ENCODE measurements at places on chromosomes 3 and 15.

DNA sequence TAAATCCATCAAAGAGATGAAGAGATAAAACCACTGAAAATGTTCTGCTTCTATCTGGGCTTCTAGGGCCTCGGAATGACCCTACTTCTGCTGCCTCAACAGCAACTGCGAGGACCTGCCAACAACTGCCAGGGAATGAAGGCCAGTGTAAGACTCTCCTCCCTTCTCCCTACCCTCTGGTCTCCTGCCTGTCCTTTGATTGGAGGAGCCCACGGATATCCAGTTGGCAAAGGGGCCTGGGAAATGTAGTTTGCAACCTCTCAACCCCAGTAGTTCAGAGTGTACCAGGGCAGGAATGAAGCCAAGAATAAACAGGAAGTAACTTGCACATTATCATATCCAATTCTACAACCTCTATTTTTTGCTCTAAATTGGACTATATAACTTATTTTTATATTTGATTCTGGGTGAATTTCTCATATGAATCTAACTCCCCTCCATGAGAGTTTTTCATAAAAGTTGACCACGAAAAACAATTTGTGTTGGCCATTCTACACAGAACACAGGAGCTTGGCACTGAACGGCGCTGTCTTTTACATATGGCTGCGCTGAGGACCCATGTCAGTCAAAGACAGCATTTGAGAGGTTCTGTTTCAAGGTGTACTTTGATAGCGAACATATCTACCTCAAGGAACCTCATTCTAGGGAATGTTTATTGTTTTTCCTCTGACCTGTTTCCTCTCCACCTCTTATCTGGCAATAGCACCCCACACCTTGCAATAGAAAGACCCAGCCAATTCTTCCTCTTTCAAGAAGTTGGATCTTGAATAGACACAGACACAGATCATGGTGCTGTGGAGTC lies 91.1 kb upstream of the RNF7 start:
- H3K27ac ChIP-seq = no peak overlapping the region
- H3K4me3 ChIP-seq = no peak overlapping the region
- H3K4me1 ChIP-seq = no peaks in the 10 kb centered on the region
- H3K27me3 ChIP-seq = no peaks in the 10 kb centered on the region

GRCh38 chr3:134911586-134912548 lies 116.8 kb downstream of the EPHB1 start:
- H3K36me3 ChIP-seq = no peaks in the 10 kb centered on the region
- no peak overlapping the region for H3K4me3 ChIP-seq
- H3K27me3 ChIP-seq = no peaks in the 10 kb centered on the region
- H3K4me1 ChIP-seq = no peaks in the 10 kb centered on the region

- no peak overlapping the region for H3K4me3 ChIP-seq
- H3K27me3 ChIP-seq = no peaks in the 10 kb centered on the region
- H3K27ac ChIP-seq = peak overlapping the region; percentile 81
- DNase-seq = peak; percentile 98
- H3K36me3 ChIP-seq = peaks cover 19% of the 10 kb centered on the region
Observed at GRCh38 chr15:93028632-93029213, 60.3 kb downstream of the RGMA start.

- H3K27me3 ChIP-seq = no peaks in the 10 kb centered on the region
- no peaks in the 10 kb centered on the region for H3K4me1 ChIP-seq
- H3K27ac ChIP-seq = no peak overlapping the region
- H3K36me3 ChIP-seq = no peaks in the 10 kb centered on the region
Observed at GRCh38 chr3:120753810-120754209, 11.3 kb downstream of the GTF2E1 start.

GRCh38 chr15:48064421-48064820 lies 56.4 kb upstream of the SLC24A5 start:
- no peak overlapping the region for H3K27ac ChIP-seq
- peaks cover 3% of the 10 kb centered on the region for H3K4me1 ChIP-seq
- DNase-seq = peak; percentile 84
- no peak overlapping the region for H3K4me3 ChIP-seq
- H3K36me3 ChIP-seq = no peaks in the 10 kb centered on the region

DNA sequence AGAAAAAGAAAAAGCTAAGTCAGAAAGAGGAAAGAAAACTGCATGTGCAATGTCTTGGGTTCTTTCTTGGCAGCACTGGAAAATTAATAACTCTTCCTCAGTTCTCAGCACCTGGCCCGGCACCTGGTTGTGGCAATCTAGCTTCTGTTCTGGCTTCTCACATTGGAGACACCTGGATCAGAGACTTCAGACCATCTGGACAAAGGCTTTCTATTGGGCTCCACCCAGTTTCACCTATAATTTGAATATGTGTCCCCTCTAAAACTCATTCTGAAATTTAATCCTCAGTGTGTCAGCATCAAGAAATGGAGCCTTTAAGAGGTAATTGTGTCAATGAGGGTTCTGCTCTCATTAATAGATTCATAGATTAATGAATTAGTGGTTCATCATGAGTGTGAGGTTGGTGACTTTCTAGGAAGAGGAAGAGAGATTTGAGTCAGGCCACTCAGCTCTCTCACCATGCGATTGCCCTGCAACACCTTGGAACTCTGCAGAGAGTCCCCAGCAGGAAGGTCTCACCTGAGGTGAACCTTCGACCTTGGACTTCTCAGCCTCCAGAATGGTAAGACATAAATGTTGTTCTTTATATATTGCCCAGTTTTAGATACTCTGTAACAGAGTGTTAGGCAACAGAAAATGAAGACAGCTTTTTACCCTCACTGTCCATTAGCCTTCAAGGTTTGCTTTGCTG lies 679.9 kb downstream of the NTRK3 start:
- H3K36me3 ChIP-seq = no peaks in the 10 kb centered on the region
- no peak overlapping the region for H3K4me3 ChIP-seq
- no peaks in the 10 kb centered on the region for H3K27me3 ChIP-seq
- DNase-seq = no peak
- H3K4me1 ChIP-seq = no peaks in the 10 kb centered on the region

GRCh38 chr3:112639455-112640225 lies 1.3 kb downstream of the CCDC80 start:
- H3K36me3 ChIP-seq = peaks cover 9% of the 10 kb centered on the region
- H3K27me3 ChIP-seq = no peaks in the 10 kb centered on the region
- peak overlapping the region; percentile 97 for H3K27ac ChIP-seq
- DNase-seq = no peak

DNA sequence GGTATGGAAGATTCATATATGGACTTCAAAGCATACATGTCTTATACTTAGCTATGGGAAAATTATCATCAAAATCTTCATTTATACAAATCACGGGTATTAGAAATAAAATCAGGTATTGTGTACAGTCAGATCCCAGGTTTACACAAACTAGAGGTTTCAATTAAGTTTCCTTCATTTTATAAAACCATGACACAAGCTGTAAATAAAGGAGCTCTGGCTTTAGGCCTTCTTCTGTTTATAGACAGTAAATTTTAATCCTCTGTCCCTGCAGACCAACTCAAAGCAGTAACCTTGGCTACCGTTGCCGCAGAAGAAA lies 68.8 kb upstream of the CHD2 start:
- H3K4me3 ChIP-seq = peak overlapping the region; percentile 41
- peak overlapping the region; percentile 52 for H3K27ac ChIP-seq
- peaks cover 8% of the 10 kb centered on the region for H3K4me1 ChIP-seq
- no peak for DNase-seq
- H3K36me3 ChIP-seq = no peaks in the 10 kb centered on the region

DNA sequence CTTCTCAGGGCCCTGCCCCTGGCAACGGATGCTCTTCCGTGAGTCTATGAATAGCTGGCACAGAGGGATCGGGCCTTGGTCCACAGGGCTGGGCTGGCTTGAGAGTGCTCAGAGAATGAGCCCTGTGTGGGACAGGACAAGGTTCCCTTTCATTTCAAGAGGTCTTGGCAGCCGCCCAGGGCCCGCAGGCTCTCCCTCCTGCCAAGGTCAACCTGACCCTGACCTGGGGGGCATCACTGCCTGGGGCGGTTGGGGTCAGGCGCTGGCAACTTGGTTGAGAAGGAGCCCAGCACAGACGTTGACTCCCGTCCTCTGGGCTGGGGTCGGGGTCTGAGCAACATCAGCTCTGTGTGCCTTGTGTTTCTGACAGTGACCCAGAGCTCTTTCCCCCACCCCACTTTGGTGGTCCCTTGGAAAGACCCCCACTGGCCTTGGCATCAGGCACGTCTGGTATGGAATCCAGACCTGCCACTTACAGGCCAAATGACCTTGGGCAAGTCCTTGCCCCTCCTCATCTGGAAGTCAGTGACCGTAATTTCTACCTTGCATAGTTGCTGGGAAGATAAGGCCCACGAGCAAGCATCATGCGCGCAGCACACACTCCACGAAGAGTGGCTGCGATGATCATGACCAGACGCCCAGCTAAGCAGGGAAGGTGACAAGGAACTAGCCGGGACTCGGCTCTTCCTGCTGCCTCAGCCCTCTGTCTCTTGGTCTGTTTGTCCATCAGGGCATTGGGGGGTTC lies 36.4 kb downstream of the EPHB3 start:
- no peak overlapping the region for H3K4me3 ChIP-seq

GRCh38 chr3:186413615-186414415 lies 51.8 kb upstream of the DGKG start:
- H3K27ac ChIP-seq = no peak overlapping the region
- H3K36me3 ChIP-seq = no peaks in the 10 kb centered on the region
- peak; percentile 15 for DNase-seq
- no peaks in the 10 kb centered on the region for H3K27me3 ChIP-seq
- peaks cover 7% of the 10 kb centered on the region for H3K4me1 ChIP-seq

- H3K36me3 ChIP-seq = no peaks in the 10 kb centered on the region
- H3K27me3 ChIP-seq = no peaks in the 10 kb centered on the region
- no peaks in the 10 kb centered on the region for H3K4me1 ChIP-seq
- no peak overlapping the region for H3K27ac ChIP-seq
Observed at GRCh38 chr3:39325236-39325635, 4.3 kb upstream of the CCR8 start.

DNA sequence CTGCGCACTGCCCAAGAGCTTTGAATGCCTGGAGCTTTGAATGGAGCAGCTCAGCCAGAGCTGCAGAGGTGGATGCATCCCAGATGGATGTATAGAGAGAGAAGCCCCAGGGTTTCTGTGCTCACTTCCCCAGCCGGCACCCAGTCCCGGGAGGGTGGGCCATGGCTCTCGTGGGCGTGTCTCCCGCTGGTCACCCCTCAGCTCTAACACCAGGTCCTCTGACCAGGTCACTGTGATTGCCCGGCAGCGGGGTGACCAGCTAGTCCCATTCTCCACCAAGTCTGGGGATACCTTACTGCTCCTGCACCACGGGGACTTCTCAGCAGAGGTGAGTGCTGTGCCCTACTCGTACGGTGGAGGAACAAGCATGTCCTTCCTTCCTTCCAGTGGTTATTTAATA lies 10.7 kb downstream of the TMEM43 start:
- H3K36me3 ChIP-seq = peaks cover 69% of the 10 kb centered on the region
- H3K4me1 ChIP-seq = peaks cover 3% of the 10 kb centered on the region
- H3K4me3 ChIP-seq = no peak overlapping the region
- H3K27ac ChIP-seq = no peak overlapping the region
- H3K27me3 ChIP-seq = no peaks in the 10 kb centered on the region
- no peak for DNase-seq

GRCh38 chr15:64856429-64857145 lies 14.9 kb downstream of the PLEKHO2 start:
- H3K4me3 ChIP-seq = no peak overlapping the region
- no peaks in the 10 kb centered on the region for H3K27me3 ChIP-seq
- peaks cover 65% of the 10 kb centered on the region for H3K4me1 ChIP-seq
- peak; percentile 95 for DNase-seq
- H3K27ac ChIP-seq = peak overlapping the region; percentile 83

- no peak for DNase-seq
- H3K36me3 ChIP-seq = no peaks in the 10 kb centered on the region
- no peaks in the 10 kb centered on the region for H3K27me3 ChIP-seq
- H3K4me1 ChIP-seq = no peaks in the 10 kb centered on the region
Observed at GRCh38 chr3:76383781-76384180, 598.4 kb upstream of the ZNF717 start.

DNA sequence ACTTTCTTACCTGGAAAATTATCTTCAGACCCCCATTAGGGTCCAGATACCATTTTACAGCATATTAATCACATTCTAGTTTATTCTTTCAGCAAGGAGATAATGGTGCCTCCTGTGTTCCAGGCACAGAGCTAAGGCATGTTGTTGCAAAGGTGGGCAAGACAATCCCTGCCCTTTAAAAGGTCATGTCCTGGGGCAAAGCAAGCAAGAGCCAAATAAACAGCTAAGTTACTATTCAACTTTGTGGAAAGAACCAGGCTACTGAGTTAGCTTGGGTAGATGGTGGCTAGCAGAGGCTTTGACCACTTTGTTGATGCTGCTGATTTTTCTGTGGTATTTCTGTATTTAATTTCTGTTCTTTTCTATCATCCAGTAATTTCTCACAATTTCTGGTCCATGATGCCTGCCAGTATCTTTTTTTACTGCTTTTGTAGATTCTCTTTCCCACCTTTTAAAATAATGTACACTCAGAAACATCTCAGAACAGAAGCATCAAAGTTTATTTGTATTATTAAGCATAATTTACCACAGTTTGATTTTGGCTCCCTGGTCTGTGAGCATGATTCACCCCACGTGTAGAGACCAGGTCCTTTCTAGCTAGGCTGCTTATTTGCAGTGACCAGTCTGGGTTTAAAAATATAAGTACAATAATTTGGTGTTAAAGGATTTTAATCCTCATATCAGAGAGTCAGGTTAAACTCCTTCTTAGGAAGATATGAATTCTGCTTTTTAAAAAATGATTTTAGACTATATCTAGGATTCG lies 71.5 kb downstream of the LRRC28 start:
- peak; percentile 58 for DNase-seq
- H3K27ac ChIP-seq = no peak overlapping the region
- H3K4me1 ChIP-seq = no peaks in the 10 kb centered on the region
- no peaks in the 10 kb centered on the region for H3K27me3 ChIP-seq
- H3K36me3 ChIP-seq = no peaks in the 10 kb centered on the region

- no peak overlapping the region for H3K4me3 ChIP-seq
- no peaks in the 10 kb centered on the region for H3K27me3 ChIP-seq
- H3K27ac ChIP-seq = no peak overlapping the region
- DNase-seq = no peak
- no peaks in the 10 kb centered on the region for H3K4me1 ChIP-seq
Observed at GRCh38 chr15:75143738-75144334, 57.8 kb upstream of the C15orf39 start.

DNA sequence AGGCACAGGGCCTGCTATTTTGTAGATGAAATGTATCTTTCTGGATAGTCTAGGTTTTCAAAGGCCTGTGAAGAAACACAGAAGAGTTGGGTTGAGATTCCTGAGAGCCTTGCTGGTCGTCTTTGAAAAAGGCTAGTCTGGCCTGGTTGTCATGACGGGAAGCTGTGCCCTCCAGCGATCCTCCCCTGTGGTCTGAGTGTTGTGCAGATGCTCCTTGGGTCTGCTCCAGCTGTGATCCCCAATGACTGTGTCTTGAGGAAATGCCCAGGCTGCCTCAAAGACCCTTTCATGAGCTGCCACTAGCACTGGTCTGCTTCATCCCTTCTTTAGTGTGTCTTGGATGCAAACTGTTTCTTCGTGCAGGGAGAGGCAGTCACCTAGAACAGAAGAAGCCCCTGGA lies 111.0 kb upstream of the SYNPR start:
- no peak overlapping the region for H3K4me3 ChIP-seq
- H3K27ac ChIP-seq = no peak overlapping the region
- no peaks in the 10 kb centered on the region for H3K27me3 ChIP-seq
- no peaks in the 10 kb centered on the region for H3K36me3 ChIP-seq
- no peaks in the 10 kb centered on the region for H3K4me1 ChIP-seq

GRCh38 chr3:29226706-29227105 lies 54.2 kb upstream of the RBMS3 start:
- H3K27me3 ChIP-seq = no peaks in the 10 kb centered on the region
- no peak overlapping the region for H3K4me3 ChIP-seq
- peak; percentile 37 for DNase-seq
- no peaks in the 10 kb centered on the region for H3K4me1 ChIP-seq
- H3K27ac ChIP-seq = no peak overlapping the region

- H3K27me3 ChIP-seq = peaks cover 13% of the 10 kb centered on the region
- peaks cover 2% of the 10 kb centered on the region for H3K4me1 ChIP-seq
- H3K36me3 ChIP-seq = no peaks in the 10 kb centered on the region
- no peak overlapping the region for H3K4me3 ChIP-seq
- no peak for DNase-seq
Observed at GRCh38 chr3:198076722-198077308, 116.8 kb downstream of the LMLN start.
